ENCODE measurements at places on chromosomes 2 and 18.

GRCh38 chr2:177474998-177475397 is 82.4 kb downstream of the AGPS start:
- DNase-seq: no peak

GRCh38 chr2:229575569-229576315 is 138.6 kb downstream of the DNER start:
- no peak for DNase-seq

DNA sequence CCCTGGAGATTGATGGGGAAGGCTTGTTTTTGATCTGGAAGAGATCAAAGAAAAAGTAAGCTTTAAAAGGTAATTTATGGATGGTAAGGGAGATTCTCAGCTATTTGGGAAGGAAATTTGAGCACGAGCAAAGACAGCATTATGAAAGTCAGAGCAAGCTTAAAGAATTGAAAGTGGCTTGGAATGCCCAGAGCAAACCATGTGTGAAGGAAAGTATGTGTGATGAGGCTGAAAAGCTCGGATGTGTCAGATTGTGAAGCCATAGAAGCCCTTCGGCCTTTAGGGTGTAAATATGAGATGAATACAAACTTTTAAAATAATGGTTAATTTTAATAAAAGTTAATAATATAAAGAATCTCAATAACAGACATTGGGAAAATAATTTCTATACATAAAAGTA is 377.4 kb upstream of the DSEL start:
- no peak for DNase-seq

DNA sequence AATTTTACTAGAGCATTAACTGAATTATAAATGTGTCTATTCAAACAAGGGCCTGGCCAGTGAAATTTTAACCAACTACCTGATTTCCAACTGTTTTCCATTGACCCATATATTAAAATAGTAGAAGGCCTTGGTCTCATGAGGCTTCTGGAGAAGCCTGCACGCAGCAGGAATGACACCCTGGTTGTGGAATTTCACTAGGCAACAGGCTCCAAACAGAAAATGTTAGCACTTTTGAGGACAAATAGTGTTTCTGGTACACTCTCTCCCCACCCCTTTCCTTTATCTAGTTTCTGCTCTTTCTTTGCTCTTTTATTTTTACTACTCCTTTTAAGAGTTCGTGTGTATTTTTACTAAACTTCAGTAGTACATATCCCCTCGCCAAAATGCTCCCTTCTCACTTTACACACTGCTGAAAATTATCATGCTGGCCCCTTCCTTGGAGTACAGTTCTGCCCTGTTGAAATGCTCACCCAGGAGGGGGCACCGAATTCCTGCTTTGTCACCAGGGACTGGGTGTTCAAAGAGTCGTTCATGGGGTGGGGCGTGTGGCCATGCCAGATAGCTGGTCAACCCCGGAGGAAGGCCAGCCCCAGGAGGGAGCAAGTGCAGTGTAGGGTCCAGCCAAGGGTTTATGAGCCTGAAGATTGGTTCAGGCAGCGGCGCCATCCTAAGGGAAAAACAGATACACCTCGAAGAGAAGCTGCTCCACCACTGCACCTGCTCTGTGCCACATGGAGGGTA is 22.1 kb upstream of the COL6A3 start:
- no peak for DNase-seq

GRCh38 chr2:238720232-238720672 is 127.6 kb upstream of the TWIST2 start:
- no peak for DNase-seq

DNA sequence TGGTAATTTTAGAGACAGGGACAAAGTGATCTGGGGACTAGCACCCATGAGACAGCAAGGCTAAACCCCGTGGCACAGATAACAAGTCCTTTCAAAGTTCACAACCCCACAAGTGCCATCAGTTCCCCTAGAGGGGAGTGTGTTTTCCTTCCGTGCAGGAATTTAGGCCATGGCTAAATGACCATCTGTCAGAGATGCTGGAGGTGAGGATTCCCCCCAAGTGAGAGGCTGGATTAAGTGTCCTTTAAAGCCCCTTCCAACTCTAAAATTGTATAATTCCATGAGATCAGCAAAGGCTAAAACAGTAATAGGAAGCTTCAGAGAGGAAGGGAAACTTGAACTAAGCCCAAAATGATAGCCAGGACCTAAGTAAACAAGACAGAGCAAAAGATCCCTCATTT is 8.7 kb downstream of the FEZ2 start:
- peak; percentile 16 for DNase-seq

GRCh38 chr2:72780477-72780876 is 45.4 kb downstream of the EXOC6B start:
- no peak for DNase-seq

DNA sequence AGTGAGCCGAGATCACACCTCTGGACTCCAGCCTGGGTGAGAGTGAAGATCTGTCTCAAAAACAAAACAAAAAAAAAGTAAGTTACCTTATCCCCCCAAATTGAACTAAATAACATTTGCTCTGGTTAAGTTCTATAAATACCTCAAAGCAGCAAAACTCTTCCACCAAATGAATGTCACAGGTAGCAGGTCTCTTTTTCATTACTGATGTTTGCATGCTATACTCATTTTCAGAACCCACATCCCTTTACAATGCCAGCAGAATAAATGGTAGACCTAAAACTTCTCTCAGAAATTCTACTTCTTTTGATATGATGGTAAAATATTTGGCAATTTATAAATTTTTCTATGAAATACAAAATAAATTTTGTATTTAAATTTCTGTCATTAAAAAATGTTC is 22.3 kb downstream of the INO80D start:
- DNase-seq: no peak

- no peak for DNase-seq
Observed at GRCh38 chr2:24040511-24040910, 6.7 kb downstream of the WDCP start.

DNA sequence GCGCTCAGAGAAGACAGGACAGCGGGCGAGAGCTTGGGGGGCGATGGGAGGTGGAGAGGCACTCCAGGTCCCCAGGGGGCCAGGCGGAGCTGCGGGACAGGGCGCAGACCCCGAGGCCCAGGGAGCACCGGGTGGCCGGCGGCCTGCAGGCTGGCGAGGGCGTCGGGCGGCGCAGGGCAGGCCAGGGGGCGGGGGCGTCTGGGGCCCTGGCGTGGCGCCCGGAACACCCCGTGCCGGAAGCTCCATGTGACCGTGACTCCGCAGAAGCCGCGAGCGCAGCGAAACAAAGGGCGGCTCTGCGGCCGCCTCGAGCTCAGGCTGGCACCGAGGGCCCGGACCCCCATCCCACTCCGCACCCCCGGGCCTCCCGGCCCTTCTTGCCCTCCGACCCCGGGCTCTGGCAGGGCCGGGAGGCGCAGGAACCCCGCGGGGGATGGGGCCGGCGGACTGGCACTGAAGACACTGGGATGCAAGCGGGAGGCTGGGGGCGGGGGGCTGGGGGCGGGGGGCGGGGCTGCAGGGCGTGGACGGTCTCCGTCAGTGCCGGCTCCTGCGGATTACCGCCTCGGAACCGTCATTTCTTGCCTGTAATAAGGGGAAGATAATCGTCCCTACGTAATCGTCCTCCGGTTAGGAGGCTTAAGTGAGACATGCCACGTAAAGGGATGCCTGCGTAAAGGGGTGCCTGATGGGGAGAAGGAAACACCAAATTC is 19.1 kb downstream of the SH2D6 start:
- peak; percentile 93 for DNase-seq

GRCh38 chr18:3541549-3542386 is 91.8 kb downstream of the TGIF1 start:
- no peak for DNase-seq

- no peak for DNase-seq
Observed at GRCh38 chr2:174247474-174248186, 702 bp downstream of the OLA1 start.

GRCh38 chr2:216695401-216695821 is at the start of gene IGFBP5:
Gene IGFBP5 (minus strand): TSS chr2:216695549. CDS start chr2:216694775, 774 bp downstream.
- DNase-seq: peak; percentile 70

- no peak for DNase-seq
Observed at GRCh38 chr2:177052471-177052870, 160.1 kb upstream of the HNRNPA3 start.

GRCh38 chr2:219205165-219205538 is 1.4 kb upstream of the ZFAND2B start:
- DNase-seq: no peak

DNA sequence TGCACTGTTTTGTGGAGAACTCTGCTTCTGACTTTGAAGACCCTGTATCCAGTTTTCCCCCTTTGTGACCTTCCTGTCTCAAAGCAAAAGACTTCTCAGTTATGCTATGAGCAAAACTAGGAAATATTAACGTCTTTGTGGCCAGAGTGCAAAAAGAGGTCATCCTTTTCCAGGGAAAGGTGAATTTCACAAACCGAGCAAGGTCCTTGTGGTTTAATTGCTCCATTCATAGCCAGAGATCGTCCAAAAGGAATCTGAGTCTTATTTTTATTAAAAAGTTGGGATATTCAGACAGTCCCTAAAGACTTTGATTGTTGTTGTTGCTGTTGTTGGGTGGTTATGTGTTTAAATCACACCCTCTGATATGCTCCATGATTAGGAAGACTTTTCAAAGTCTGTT is 77.4 kb downstream of the NAB1 start:
- DNase-seq: no peak

GRCh38 chr18:33584548-33585430 is 6.8 kb downstream of the ASXL3 start:
- peak; percentile 56 for DNase-seq

GRCh38 chr18:46169464-46169941 is 65.3 kb downstream of the HAUS1 start:
- no peak for DNase-seq

- no peak for DNase-seq
Observed at GRCh38 chr2:138494265-138494966, 7.2 kb upstream of the SPOPL start.

DNA sequence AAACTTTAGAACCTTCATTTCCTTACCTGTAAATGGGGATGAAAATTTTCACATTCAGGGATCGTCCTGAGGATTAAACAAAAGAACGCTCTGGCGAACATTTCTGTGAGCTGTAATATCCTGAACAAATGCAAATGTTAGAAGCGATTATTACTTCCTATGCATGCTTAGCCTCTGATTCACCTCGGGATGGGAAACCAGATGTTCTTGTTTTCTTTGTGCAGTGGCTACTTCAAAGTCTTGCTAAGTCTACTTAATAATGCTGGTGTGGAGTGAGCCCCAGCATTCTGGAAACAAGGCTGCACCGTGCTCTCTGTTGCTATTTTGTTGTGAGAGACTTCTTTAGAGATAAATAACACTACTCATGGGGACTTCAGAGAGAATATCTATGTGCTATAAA is 119.1 kb upstream of the PELI1 start:
- DNase-seq: no peak

DNA sequence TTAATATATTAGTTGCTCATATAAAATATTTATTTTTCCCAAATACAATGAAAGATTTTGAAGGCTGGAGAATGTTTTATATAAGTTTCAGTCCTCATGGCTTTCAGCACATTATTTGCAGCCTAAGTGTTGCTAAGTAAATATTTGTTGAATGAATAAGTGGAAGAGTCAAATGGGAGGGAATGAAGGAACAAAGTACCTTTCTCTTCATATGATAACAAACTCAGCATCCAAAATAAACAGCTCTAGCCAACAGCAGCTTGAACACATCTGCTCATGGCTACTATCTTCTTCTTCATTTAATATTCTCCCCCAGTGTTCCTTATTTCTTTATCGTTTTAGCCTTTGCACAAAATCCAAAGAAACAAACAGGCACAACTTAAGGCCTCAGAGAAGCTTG is 385.2 kb upstream of the PIK3C3 start:
- no peak for DNase-seq

DNA sequence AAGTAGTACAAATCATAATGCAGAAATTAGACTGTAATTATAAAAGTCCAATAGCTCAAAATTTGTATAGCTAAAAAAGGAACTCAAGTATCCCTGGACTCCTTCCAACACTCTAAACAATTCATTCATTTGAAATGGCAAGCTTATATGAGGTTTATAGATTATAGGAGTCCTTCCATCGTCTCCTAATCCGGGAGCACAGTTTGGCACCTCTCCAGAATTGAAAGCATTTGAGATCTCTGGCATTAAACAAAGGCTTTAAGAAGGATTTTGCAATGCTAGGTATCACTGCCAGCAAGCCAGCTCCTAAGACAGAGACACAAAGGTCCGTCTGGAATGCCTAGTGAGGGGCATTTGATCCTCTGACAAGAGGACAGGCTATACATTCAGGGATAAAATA is 90.9 kb downstream of the ACVR1 start:
- DNase-seq: no peak

- no peak for DNase-seq
Observed at GRCh38 chr2:71358931-71359671, 27.5 kb downstream of the ZNF638 start.

- peak; percentile 21 for DNase-seq
Observed at GRCh38 chr18:78169174-78169864, 810.3 kb upstream of the SALL3 start.

DNA sequence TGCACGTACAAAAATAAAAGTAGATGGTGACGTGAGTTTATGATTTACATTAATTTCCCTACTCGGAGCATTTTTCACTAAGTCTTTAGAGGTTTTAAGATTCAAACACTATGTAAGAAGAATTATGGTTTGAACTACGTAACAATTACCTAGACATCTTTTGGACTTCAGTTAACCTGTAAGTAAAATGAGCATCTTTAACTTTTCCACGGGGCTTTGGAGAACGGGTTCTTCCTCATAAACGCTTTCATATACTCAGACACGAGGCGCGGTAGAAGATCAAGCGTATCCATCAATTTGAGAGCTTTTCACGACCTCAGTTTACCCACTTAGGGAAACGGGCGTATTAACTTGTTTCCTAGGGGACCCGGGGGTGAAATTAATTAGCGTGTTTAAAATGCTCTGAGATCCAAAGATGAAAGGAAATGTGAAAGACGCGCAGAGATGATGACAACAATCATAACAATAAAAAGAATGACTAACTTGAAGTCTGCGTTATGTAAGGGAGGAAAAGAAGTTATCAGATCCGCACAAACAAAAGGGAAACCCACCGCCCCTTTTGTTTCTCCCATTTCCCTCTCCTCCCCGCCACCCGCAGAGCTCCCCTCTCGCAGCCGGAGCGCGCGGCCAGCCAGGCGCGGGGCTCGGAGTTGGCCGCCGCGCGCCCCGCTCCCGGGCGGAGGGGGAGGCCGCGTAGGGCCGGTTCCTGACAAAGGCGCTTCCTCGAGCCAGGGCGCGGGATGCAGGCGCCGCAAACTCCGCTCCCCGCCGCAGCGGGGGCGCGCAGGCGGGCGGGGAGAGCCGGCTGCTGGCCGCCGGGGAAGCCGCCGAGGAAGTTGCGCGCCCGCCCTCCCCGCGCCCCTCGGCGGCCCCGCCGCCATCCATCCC is 807 bp downstream of the PELI1 start:
- DNase-seq: peak; percentile 44

GRCh38 chr18:47531717-47532116 is 280.3 kb upstream of the SKOR2 start:
- no peak for DNase-seq

DNA sequence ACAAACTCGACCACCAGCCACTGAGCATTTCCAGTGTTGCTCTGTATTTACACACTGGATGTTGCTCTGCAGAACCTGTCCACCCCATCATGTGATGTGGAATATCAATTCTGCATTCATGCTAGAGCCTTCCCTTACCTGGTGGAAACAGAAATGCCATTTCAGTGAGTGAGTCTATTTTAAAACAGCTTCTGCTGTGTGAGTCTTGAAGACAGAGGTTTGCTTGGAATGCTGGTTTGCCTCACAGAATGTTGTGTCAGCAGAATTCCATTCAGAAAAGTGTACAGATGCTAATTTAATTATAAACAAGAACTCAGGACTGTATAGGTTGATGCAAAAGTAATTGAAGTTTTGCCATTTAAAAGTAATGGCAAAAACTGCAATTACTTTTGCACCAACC is 118.3 kb downstream of the MAP3K20 start:
- no peak for DNase-seq

- DNase-seq: no peak
Observed at GRCh38 chr18:33181016-33181415, 259.5 kb downstream of the CCDC178 start.
